ENCODE measurements at places on chromosomes 16 and 17.
A peak's percentile ranks its signal among the peaks of the same experiment; 100 is the strongest.

- DNase-seq = no peak
These were observed 69.4 kb upstream of the CREBBP start for GRCh38 chr16:3949946-3950342.

DNA sequence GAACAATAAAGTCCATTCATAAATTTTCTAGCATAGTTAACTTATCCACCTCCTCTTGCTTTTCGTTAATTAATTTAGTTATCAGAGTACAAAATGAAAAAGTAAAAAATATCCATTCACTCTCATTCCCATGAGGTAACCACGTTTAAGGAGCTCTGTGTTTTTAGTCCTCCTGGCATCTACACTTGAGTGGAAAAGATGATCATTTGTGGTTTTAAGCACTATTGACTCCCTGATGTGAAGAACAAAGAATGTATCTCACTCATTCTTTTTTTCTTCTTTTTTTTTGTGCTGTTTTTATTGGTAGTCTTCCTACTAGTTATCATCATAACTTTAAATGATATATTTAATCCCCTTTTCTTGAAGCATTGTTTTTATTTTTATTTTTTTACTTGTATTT lies 26.1 kb downstream of the QPRT start:
- no peak for DNase-seq

DNA sequence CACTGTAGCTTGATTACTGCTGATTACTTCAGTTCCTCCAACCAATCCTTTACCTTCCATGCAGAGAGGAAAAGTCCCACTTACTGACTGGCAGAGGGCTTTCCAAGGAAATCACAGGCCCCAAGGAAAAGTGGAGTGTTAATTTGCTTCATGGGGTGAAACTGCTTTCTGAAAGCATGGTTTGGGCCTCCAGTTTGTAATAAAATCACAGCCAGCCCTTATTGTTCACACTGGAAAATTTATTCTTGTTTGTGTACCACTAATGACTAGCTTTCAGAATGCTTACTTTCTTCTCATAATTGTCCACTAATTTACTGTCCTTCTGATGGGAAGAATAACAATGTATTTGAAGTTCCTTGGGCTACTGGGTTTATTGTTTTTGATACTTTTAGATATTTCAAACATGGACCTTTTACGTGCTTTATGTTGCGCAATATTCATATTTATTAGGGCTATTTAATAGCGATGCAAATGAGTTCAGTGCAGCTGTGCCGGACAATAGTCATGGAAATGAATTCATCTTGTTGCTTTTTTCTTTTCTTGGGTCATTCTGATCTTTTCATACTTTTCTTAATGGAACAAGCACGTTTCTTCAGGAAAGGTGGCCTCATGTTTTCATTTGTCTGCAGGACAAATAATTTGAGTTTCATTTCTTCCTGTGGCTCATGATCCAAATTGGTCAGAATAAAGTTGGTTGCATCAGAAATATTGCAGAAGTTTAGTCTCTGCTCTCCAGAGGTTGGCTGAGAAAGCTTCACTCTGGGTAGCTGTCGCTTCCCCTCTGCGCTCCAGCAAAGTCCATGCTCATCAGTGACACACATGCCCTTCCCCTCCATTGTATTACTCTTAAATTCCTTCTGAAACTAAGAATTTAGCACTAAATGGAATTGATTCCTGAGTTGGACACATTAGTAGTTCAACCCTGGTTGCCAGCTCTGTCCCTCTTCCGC lies 128.7 kb downstream of the PRKCA start:
- no peak for DNase-seq

GRCh38 chr16:78789561-78789960 lies 690.1 kb downstream of the WWOX start:
- DNase-seq = no peak

DNA sequence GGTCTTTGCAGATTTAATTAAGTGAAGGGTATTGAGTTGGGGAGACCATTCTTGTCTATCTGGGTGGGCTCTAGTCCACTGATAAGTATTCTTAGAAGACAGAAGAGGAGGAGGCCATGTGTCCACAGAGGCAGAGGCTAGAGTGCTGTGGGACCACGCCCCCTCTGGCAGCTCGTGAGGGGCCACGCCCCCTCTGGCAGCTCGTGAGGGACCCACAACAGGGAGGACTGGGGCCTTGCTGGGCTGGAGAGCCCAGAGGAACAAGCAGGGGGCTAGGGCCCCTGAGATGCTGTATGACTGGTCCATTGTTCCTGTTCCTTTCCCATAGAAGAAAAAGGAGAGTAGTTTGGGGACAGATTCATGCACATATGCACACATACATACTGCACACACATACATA lies 106.8 kb downstream of the METRNL start:
- DNase-seq = peak; percentile 65

- no peak for DNase-seq
These were observed 9.3 kb downstream of the CCDC102A start for GRCh38 chr16:57527027-57527426.

- DNase-seq = no peak
These were observed 33.3 kb downstream of the GLG1 start for GRCh38 chr16:74573622-74574021.

DNA sequence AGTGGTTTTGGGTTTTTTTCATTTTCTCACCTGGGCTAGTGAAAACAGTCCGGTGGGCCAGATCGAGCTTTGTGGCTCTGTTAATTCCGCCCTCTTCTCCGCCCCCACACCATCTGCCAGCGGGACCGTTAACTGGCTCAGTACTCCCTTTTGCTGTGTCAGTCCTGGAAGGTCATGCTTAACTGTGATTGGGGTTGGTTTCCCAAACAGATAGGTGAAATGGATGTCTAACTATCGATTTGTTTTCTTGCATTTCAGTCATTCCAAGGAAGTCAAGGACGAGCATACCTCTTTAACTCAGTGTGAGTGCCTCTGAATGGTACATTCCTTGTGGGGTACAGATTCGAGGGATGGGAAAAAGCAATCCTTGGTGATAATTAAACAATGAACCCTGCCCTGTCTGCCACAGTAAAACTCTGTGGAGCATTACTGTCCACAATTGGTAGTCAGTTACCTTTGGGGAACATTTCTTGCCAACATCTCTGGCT lies 56.7 kb downstream of the YPEL2 start:
- no peak for DNase-seq

GRCh38 chr17:17071531-17072360 lies 29.5 kb downstream of the MPRIP start:
- no peak for DNase-seq

DNA sequence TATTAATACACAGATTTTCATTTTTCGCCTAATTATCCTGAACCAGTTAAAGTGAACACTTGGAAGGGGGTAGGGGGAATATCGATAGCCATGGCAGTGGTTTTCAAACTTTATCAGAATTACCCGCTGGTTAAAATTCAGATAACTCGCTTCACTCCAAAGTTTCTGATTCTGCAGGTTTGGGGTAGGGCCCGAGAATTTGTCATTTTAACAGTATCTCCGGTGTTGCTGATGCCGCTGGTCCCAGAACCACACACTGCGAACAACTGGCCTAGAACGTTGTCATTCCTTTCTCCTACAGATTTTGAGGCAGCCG lies 313 bp upstream of the NSRP1 start:
- no peak for DNase-seq

GRCh38 chr17:58822148-58823050 lies 66.7 kb downstream of the PPM1E start:
- no peak for DNase-seq

GRCh38 chr16:11015076-11015475 lies 70.7 kb downstream of the CLEC16A start:
- DNase-seq = no peak

- no peak for DNase-seq
These were observed 19.9 kb upstream of the MMD start for GRCh38 chr17:55441544-55441943.

DNA sequence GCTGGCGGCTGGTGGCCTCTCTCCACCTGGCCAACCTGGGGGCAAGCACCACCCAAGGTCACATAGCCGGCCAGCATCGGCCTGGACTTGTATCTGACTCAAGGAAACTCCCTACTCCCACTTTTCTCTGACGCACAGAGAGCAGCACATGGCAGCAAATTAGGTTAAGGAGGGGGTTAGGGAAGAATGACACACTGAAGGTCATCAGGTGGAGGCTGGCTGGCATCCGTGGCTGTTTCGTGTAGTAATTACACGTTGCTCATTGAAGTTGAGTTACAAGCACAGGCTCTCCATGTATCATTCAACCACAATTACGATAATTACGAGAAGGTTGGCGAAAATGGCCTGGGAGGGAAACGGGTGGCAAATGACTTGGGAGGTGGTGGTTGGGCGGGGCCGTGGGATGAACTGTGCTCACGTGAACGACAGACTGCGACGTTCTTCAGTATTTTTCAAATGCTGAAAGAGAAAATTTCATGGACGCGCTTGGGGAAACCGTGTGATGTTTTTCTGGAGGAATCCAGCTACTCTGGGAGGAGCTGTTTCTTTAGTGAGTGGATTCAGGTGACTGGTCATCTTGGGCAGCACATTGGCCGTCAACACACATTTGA lies 4.0 kb upstream of the METRNL start:
- DNase-seq = no peak

DNA sequence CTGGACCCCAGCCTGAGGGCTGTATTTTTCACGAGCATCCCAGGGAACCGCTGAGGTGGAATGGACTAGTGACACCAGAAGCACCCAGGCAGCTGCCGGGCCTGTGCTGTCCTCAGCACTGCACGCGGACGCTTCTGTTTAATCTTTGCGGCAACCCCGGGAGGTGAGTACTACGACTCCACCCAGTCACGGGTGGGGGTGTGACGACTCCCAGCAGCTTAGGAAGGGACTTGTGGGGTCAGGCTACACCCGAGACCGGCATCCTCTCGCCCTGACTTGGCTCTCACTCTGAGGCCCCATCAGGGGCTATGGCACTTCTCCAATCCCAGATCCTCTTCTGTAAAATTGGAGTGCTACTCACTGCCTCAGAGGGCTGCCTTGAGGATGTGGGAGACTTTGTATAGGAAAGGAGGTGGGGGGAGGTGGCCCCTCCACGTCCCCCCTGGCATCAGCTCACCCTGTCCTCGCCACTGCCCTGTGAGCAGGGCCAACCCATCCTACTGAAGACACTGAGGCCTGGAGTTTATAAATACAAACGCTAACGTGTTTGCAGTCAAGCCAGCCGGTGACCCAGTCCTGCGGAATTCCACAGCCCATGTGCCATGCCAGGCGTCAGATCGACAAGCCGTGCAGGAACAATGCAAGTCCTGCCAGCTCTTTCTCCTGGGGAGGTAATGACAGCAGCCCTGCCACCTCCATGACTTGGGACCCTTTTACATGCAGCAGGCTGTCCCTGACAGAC lies 44.4 kb downstream of the PPL start:
- peak; percentile 63 for DNase-seq

DNA sequence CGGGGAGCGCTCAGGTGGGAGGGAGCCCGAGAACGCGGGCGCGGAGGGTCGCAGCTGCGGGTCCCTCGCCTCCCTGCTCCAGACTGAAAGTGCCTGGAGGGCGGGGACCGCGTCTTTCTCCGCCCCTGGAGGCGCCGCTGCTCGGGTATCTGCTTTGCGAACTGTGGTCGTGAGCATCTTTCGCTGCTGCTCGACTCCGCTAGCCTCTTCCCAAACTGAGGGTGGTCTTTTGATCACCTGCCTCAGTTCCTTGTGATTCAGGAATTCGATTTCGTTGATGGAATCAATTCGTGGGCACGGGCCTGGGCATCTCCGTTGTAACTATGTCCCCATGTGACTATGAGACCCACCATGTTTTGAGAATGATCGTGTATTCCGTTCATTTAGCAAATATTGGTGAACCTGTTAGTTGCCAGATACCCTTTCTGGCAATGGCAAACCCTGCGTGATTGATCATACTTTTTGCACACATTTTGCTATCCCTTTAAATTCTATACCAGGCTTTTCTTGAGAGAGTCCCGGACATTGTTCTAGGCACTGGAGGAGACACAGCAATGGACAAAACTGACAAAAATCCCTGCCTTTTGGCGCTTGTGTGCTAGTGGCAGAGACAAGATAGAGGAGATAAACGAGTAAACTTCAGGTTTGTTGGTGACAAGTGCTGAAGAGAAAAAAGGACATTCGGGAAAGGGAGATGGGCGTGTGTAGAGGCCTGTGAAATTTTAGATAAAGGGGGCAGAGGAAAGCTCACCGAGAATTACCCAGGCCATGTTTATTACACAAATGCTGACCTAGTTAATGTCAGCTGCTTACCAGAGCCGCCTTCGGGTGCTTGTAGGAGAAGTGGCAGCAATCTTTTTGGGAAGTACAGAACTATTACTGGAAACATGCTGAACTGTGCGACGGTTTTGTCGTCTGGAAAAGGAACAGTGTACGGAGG lies 948 bp downstream of the UTP18 start:
- peak; percentile 34 for DNase-seq

DNA sequence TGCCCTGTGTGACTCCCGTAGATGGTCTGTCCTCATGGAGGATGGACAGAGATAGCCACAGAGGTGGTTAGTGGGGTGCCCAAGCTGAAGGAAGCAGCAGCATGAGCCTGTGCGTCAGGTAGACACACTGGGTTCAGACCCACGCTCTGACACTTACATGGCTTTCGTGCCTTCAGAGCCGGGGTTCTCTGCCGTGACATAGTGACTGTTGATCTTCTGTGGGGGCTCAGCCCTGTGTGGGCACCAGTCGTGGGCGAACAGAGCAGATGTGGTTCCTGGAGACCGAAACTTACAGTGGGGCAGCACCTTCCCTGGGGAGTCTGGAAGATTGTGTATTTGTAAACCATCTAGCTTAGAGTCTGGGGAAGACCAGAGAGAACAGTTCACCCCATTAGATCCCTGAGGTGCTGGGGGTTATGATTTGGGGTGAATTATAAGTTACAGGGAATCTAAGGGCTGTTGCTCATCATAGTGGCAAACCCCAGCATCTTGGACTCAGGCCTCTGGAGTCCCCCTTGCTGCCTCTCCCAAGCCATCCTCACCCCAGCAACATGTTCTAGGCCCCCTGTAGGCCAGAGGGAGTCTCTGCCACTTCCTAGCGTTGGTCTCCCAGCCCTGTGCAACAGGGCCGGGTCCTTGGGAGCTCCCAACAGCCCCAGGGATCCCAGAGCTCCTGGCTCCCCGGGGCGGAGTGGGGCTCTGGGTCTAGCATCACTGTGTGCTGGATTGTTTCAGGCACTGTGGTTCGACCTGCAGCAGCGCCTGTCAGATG lies 28.6 kb downstream of the NECAB2 start:
- DNase-seq = no peak

- DNase-seq = no peak
These were observed 191.7 kb downstream of the PRKCB start for GRCh38 chr16:24027466-24027865.
